ENCODE measurements at places on chromosomes 6 and 20.

DNA sequence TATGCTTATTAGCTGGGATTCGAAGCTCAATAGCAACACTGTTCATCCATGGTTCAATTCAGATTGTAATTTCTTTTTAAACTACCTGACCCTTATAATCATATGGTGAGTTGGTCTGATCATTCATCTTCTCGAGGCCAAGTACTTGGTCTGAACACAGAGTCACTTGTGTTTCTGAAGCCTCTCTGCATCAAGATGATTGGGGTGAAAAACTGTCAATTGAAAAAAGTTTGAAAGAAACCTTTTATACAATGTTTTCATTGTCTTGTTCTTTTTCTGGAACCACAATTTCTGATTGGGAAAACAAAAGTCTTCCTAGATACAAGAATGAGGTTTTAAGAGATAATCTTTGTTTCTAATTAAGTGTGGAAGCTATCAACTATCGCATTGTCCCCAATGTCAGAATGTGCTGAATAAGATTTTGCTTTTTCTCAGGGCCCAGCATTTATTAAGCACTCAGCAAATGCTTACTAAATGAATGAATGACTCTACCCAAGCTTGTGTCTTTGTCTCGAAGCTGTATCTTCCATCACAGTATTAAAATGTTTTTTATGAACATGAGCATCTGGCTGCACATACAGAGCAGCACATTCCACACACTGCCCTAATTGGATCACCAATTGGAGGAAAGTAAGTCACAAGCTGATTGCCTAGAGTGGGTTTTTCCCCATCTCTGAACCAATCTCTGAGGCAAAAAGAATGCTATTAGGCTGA lies 45.0 kb upstream of the MOXD1 start:
- ATAC-seq = no peak

DNA sequence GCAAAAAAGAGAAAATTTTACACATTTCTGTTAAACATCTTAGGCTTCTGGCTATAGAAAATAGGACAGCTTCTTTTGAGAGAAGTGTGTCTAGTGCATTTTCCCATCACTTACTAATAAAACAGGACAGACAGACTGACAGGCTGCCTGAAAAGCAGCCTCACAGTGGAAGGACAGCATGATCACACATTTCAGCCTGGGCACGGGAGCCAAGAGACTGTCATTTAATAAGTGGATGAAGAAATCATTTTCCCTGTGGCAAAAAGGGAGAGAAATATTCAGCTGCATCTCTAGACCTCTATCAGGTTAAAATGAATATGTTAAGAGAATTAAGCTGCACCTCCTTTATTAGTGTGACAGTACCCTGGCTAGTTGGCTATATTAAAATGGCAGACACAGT lies 960.5 kb downstream of the KIF16B start:
- ATAC-seq = no peak

- ATAC-seq = no peak
Measured at GRCh38 chr20:33604991-33605370, 57.1 kb upstream of the C20orf144 start.

- no peak for ATAC-seq
Measured at GRCh38 chr6:137203256-137203655, 15.9 kb downstream of the IFNGR1 start.

DNA sequence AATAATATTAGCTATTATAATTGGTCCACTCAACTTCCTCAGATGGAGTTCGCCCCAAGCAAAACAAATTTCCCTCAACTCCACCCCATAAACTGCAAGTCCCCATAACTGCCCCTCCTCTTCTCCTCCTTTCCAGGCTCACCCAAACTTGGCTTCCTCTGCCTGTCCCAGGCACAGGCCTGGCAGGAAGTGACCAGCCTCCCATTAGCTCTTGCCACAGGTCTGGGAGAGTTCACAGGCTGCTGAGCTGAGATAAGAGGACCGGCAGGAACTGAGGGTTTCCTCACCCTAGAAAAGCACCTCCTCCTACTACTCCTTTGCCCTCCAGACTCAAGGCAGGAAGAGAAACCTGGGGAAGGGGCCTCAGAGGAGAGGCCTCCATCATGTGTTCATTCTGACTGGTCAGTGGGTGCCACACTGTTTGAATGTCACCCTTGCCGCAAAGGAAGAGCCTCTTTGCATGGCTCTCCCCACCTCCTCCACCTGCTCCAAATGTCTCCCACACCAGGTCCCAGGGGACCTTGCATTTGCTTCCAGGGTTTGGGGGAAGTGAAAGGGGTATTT lies 24.5 kb upstream of the SMIM29 start:
- ATAC-seq = no peak

DNA sequence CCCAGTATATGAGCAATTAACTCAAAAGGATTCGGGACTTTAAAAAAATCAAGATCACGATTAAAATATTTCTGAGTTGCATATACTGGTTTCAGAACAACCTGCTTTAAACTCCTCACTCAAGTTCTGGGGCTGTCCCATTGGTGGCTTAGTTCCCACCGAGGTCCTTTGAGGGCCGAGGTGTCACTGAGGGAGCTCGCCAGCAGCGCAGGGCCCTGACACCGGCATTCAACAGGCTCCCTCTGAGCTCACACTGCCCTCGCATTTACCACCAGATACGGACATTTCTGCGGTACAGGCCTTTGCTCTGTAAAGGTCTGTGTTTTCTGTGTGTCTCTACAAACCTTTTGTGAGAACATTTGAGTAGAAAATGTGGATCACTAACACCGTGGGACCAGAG lies 24.4 kb upstream of the BNIP5 start:
- ATAC-seq = no peak

- ATAC-seq = no peak
Measured at GRCh38 chr6:131636880-131637792, at the start of gene ENPP3. Gene ENPP3 (plus strand): TSS chr6:131637302. CDS start chr6:131637385, 83 bp downstream.

Measured in activated CD4-positive, CD25-positive, alpha-beta regulatory T cell treated with anti-CD3 and anti-CD28 coated beads, Interleukin-2, amount 50 U/mL, for 24 hours (primary cell).